ENCODE measurements at places on chromosomes 3 and 15. TPM values are rescaled to one million over a fixed set of nuclear protein-coding genes. Genes with fewer than 3 reads are reported as not detected.

DNA sequence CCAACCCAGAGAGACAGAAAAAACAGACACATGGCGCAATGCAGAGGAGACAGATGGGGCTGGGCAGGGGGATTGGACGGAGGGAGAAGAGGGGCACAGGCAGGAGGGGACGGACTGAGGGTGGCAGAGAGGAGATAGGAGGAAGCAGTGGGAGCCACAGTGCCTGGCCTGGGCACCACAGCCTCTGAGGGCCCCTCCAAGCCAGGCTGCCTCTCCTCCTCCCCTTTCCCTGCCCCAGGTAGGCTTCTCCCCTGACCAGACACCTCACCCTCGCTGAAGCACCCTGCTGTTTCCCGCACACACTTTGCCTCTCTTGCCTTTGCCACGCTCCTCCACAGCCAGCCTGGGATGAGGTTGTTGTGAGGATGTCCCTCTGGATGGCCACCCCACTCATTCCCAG, 84.0 kb upstream of the PRR20G start:
- no peak for DNase-seq

DNA sequence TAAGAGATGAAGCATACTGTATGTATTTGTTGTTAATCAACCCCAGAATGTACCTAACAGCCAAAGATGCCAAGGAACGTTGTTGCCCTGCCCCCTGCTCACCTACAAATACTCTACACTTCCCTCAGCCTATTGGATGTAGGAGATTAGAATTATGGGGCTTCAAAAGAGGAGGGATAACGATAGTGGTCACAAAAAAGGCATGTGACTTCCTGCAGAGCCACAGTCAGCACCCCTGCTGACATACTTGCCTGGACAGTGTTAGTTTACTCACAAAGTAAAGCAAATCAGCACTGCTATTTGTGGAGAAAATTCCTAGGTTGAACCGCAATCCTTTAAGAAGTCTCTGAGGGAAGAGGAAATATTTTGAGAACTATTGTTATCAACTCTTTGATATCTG, 37.9 kb downstream of the PARP15 start:
- DNase-seq = no peak

Gene COMMD4
- 185 TPM for total RNA-seq

GRCh38 chr3:126527455-126528211, 3.7 kb downstream of the CHST13 start:
- no peak for DNase-seq

DNA sequence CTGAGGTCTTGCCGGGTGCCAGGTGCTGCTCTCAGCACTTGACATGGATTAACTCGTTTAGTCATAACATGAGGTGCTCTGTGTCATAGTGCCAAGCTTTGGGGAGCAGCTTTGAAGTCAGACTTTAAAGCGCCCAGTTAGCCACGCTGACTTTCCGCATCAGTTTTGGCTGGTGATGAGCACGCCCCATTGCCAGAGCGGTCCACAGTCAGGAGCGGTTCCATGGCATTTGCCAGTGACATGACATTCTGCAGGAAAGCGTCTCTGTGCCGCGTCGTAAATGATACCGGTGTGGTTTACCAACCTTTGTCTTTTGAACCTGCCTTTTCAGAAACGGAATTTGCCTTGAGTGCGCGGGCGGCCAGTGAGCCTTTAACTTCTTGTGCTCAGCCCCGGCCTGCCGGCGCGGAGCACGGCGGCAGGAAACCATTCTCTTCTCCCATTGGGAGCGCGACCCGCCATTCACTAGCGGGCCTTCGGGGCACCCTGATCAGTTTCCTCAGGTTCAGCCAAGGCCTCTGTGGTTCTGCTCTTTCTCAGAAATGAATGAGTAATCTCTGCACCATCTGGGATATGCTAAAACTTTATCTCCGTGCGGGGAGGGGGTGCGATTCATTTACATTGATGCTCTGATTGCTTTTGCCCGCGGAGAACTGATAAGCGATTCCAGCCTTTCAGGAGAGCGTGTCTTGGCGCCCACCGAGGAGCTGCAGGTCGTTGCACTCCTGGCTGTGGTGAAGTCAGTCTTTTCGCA, 1.7 kb upstream of the SLC2A2 start:
- DNase-seq = peak; percentile 82

GRCh38 chr3:71028184-71028583, 555.3 kb downstream of the FOXP1 start:
- DNase-seq = no peak

Gene KATNBL1
- total RNA-seq = 45.4 TPM

Measured in LHCN-M2 (cell line).